NCI-H1417 treated with DMSO at 0.1 percent for 48 hours (cell line): ENCODE measurements at places on chromosomes 5 and 9.

DNA sequence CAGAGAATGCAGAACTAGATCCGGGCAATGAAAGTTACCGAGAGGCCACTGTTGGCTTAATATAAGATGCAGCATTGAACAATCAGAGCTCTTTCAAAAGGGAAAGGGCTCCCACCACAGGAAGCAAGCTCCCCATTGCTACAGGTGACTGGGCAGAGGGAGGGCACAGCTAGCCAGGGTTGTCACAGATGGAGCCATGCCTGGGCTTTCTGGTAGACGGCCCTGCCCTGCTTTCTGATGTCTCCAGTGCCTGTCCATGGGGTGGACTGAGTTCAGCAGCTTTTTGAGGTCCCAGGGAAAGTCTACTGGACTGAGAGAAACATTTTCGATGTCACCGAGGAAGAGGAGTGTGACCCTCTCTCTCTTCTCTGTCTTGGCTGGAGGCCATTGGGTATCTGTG is 14.1 kb downstream of the RGS3 start:
- DNase-seq, result no peak

GRCh38 chr9:20358207-20358606 is 264.1 kb downstream of the MLLT3 start:
- DNase-seq, result no peak

- no peak for DNase-seq
Observed at GRCh38 chr5:61461417-61461816, 129.4 kb downstream of the ZSWIM6 start.

DNA sequence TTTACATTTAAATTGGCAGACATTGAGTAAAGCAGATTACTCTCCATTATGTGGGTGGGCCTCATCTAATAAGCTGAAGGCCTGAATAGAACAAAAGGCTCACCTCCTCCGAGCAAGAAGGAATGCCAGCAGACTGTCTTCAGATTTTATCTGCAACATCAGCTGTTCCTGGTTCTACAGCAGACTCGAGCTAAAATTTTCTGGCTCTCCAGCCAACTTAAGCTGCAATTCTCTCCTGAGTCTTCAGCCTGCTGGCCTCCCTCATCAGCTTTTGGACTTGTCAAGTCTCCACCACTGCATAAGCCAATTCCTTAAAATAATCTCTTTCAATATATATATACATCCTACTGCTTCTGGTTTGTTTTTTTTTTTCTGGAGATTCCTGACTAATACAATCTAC is 12.5 kb downstream of the TRPM3 start:
- DNase-seq, result no peak

- DNase-seq, result no peak
Observed at GRCh38 chr9:22913518-22913917, 466.9 kb downstream of the DMRTA1 start.

DNA sequence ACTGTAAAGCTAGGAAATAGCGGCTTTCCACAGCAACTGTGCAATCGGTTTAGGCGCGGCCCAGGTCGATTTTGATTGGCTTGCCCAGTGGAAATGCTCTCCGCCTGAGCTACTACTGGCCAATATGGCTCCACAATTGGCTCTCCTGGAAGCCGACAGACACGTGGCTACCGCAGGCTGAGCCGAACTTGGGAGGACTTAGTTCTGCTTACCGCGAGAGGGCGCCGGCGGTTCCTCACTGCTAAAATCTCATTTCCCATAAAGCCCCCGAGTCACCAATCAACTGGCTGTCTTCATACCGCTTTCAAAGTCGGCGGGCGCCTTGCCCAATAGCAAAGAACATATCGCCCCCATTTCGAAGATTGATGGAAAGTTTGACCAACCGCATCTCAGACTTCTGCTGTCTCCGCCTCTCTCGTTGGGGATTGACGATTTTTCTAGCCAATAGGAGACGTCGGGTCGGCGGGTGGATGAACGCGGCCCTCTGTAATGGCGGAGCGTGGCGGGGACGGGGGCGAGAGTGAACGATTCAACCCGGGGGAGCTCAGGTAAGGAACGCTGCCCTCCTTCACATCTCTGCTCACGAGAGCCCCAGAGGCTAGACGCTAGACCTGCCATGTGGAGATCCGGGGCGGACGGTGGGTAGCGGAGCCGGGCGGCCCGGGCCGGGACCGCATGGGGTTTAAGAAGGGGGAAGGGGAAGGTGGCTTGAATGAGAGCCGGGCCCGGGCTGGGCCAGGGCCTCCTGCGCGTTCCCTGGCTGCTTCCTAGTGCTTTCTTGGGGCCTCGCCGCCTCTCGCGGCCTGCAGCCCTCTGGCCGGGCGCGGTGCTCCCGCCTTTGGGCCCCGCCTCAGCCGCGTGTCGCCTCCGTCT is at the start of gene TCERG1:
TCERG1 (plus strand) TSS at position 473 of the 873 bp plus-strand sequence; CDS start at position 490, 17 bp downstream.
- peak; percentile 90 for DNase-seq

- no peak for DNase-seq
Observed at GRCh38 chr9:86069206-86069869, 30.0 kb downstream of the GOLM1 start.

GRCh38 chr5:164663198-164663989 is 1158.0 kb downstream of the MAT2B start:
- no peak for DNase-seq

- no peak for DNase-seq
Observed at GRCh38 chr5:176589039-176589769, 20.8 kb downstream of the GPRIN1 start.

DNA sequence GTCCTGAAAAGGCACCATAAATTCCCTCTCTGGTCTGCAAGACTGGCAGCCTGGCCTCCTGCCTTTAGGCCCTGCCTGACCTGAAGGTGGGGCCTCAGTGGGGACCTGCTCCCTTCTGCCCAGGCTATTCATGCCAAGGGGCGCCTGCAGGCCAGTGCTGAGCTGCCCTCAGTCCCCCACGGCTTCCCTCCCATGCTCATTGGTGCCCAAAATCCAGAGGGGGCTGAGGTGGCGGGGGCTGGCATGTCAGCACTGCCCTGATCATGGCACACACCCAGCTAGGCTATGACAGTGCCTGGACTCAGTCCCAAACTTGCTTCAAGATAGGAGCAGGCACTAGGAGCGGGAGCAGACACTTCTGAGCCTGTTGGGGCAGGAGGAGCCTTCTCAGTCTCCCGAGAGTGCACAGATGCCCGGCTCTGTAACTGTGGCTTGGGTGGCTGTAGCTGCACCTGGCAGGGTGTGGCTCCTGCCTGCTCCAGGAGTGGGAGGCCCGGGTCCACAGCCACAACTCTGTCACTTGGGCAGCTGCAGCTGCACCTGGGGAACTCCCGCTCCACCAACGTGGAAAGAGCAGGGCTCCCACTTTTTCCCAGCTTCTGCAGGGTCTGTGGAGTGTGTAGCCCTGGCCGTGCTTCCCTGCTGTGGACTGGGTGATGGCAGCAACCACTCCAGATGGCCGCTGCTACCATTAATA is 49.0 kb downstream of the NDUFAF2 start:
- no peak for DNase-seq
